ENCODE measurements at places on chromosomes 13 and 19. TPM values are rescaled to one million over a fixed set of nuclear protein-coding genes. Genes with fewer than 3 reads are reported as not detected.

The APOC4 gene
- total RNA-seq = not detected

The ZNF563 gene
- 2.3 TPM for total RNA-seq

GRCh38 chr19:57978586-57979289 lies 4.4 kb upstream of the C19orf18 start:
- no peak for DNase-seq

DNA sequence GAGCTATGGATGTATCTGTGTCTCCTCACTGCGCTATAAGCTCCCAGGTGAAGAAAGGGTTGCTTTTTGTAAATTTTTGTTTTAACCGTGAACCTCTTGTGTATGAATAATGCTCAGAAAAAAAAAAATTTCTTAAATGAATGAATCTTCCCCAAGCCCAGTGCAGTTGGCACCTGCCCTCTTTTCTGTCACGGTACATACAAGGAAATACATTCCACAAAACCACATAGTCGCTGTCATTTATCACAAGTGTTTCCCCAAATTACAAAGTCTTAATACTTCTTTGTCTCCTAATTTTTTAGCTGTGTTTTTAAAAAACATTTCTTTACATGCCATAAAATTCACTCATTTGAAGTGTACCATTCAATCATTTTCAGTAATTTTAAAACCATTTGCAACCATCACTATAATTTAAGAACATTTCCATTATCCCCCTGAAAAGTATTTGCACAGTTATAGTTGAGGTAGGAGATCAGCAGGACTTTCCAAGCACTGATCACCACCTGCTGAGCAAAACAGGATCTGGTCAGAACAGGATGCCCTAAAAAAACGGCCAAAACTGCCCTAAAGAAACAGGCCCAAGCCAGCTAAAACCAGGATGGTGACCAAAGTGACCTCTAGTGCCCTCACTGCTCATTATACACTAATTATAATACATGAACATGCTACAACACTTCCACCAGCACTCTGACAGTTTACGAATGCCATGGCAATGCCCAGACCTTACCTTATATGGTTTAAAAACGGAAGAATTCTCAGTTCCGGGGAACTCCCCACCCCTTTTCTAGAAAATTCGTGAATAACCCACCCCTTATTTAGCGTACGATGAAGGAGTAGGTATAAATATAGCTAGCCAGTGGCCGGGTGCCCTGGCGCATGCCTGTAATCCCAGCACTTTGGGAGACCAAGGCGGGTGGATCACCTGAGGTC lies 1.3 kb upstream of the TEX30 start:
- DNase-seq = no peak

DNA sequence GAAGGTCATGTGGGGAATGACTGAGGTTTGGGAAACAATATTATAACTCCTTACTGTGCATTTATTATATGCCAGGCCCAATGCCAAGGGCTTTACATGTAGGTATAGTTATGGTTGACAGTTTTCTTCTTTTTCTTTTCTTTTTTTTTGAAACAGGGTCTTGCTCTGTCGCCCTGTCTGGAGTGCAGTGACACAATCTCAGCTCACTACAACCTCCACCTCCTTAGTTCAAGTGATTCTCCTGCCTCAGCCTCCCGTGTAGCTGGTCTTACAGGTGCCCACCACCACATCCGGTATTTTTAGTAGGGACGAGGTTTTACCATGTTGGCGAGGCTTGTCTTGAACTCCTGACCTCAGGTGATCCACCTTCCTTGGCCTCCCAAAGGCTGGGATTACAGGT lies 13.8 kb downstream of the RTN2 start:
- no peak for DNase-seq

- peak; percentile 84 for DNase-seq
These were observed 21.7 kb downstream of the CEACAM21 start for GRCh38 chr19:41597600-41598041.

DNA sequence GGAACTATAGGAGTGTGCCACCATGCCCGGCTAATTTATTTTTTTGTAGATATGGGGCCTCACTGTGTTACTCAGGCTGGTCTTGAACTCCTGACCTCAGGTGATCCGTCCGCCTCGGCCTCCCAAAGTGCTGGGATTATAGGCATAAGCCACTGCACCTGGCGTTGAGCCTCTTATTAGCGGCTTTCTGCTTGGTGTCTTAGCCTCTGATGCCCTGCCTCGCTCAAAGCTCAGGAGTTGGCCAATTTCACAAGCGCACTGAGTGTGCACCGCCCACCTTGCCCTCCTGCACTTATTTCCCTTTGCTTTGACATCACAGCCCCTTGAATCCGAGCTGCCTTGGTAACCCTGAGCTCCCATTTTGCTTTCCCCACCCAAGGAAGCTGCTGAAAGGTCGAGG lies 10.1 kb downstream of the YIPF2 start:
- DNase-seq = no peak

DNA sequence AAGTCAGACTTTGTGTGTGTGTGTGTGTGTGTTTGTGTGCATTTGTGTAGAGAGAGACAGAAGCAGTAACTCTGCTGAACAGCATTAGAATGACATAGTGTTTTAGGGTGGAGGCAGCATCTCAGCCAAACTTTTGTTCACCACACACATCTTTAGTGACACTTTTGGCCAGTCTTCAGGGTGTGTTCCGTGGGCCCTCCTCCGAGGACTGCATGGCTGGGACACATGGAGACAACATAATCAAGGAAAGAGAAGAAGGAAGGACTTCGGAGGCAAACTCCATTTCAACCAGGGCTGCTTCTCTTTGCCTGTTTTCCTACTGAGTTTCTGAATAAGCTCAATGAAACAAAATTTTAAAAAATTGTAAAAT lies 205.1 kb downstream of the LHFPL6 start:
- no peak for DNase-seq

DNA sequence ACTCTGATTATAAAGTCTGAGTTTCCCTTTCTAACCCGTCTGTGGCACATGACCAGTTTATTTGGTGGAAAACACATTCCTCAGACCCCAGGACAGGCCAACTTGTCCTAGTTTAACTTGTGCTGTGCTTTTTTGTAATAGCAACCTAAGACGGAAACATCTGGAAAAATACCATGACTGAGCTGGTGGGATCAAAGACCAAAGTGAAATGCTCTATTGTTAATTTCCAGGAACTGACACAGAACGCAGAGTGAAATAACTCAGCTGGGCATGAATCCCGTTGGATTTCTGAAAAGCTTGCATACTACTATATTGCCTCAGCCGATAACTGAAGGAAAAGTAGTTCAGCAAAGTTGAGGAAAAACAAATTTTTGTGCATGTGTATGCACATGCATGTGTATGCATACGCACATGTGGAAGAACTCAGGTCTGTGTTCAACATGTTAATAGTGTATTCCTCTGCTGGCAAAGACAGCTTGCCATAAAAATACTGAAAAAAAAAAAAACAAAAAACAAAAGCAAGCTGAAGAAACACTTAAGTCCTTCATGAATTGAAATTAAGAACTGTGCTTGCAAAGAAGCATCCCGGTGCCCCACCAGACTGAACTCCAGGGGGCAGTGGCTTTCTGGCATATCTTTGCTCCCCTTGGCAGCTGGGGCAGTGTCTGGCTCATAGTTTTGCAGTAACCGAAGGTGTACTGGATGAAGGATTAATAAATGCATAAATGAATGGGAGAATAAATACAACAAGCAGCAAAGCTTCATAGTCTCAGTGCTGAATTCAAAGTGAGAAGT lies 187.8 kb downstream of the LHFPL6 start:
- no peak for DNase-seq

- DNase-seq = no peak
These were observed 13.2 kb upstream of the FBXO27 start for GRCh38 chr19:39045506-39045905.

The PPP1R13L gene
- total RNA-seq = 48.7 TPM

DNA sequence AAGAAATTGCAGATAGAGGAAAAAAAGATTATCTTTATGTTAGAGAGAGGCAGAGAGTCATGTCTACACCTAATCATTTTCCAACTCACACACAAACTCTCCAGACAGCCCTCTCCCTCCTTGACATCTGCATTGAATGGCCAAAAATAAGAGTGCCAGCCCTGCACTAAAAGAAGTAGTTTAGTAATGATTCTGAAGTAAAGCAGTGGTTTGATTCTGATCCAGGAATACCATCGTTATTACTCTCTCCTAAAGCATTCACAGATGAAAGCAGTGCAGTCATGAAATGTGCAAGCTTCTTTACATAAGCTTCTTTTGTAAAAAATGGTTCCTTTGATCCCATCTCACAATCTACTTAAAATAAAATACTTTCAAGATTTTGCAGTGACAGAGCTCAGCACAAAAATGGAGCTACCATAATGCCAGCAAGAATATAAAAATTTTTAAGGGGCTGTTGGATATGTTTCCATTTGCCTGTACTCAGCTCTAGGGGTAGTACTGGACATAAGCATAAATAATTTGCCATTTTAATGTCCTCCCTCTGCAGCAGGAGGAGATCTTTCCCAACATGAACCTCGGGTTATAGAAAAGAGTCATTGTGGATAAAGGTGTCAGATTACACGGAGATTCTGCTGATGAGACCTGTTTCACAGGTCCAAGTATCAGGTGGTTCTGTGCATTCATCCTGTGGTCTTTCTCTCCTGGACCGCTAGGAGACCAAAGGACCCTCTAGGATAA lies 406.3 kb downstream of the DCT start:
- no peak for DNase-seq

GRCh38 chr19:53877361-53877766 lies 4.6 kb upstream of the PRKCG start:
- no peak for DNase-seq

GRCh38 chr13:21065686-21066085 lies 4.3 kb upstream of the LATS2 start:
- no peak for DNase-seq

- no peak for DNase-seq
These were observed 15.2 kb downstream of the EPN1 start for GRCh38 chr19:55690109-55690768.

DNA sequence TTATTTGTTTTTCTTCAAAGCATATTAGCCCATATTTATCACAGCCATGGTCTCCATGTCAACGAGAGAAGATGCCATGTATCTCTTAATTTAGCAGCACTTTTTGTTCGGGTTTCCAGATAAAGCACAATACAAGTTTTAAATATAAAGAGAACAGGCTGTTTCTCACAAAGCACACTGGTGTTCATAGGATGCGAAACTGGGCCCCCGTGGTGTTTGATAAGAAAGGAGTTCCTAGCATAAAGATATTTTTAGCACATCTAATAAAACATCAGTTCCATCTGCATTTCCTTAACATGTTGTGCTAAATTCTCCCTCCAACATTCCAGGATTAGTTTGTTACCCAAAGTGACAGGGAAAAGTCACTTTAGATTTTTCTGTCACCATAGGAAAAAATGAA lies 72.4 kb upstream of the EDNRB start:
- DNase-seq = no peak

The SRRM5 gene
- total RNA-seq = 0.35 TPM

DNA sequence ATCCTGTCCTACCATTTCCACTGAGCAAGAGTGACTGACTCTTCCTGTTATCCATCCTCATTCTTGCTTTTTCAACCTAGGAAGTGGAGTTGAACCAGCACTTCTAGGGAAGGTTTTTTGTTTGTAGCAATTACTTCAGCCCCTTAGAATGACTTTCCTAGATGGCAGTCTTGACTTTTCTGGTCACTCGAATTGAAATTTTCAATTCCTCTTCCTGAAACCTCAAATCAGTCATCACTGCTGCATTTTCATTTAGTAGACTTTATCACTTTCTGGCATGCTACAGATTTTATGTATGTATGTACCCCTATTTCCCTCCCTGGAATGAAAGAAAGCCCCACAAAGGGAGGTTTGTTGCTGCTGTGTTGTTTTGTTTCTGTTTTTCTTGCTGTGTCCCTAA lies 915.9 kb downstream of the PCDH17 start:
- DNase-seq = no peak

DNA sequence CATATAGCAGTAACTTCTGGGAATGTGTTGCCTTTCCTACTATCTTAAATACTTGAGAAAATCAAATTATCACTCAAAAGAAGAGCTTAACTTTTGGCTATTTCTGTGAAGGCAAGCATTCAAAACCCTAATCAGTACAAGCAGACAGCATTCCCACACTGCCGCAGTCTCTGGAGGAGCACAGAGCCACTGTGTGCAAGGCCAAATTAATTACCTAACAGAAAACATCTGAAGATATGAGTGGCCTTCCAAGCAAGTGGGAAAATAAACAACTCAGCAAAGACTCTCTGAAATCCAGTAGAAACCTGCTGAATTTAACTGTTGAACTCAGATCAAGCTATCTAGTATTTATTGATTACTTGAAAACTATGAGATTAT lies 68.2 kb downstream of the COL4A1 start:
- no peak for DNase-seq

GRCh38 chr19:6358003-6358402 lies 3.3 kb upstream of the CLPP start:
- DNase-seq = no peak

DNA sequence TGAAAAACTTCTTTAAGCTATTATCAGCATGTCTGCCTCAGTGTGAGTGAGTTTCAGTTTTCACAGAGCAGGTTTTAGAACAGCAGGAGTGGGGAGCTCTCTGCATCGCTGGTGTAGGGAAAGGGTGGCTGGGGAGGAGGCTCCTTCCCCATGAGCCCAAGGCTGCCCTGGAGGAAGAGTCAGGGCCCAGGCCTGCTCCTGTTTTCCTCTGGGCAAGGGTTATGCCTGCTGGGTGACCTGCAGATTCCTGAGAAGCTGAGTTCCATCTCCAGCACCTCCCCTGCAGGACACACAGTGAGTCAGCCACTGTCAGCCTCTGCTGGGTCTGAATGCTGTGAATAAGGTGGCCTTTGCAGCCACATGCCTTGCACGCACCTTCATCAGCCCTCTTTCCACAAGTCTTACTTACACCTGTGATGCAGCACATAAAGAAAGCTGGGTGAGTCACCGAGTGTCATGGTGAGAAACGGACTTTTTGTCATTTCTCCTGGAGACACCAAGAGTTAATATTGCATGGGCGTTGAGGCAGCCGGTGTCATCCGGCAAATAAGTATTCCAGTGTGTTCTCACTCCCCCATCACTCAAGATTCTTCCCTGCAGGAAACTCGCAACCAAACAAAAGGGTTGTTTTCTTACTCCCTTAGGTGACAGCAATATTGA lies 186.4 kb upstream of the KL start:
- no peak for DNase-seq

DNA sequence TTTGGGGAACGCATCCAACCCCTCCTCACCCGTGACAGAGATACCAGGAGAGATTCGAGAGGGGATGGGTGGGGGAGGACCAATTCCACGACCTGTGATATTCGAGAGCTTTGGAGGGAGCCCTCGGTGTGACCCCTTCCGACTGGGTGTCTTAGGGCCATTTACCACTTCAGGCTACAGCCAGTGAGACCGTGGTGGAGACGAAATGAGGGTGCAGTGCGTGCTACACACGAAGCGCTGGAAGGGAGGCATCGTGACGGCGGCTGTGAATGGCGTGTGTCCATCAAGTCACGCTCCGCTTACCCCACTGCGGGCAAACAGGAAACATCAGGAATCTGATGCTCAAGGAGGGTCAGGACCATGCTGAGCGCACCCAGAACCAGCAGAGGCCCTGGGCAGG lies 10.4 kb downstream of the CTU1 start:
- DNase-seq = no peak

DNA sequence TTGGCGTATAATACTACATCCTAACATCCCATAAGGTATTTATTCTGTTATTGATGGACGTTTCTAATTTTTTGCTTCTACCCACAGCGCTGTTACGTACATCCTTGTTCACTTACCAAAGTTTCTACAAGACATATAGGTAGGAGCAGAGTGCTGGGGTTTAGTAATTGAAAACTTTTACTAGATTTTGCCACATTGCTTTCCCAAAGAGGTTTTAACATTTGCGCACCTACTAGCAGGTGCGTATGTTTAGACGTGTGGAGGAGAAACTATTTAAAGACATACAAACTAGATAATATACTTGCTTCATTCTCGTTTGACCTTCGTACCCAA lies 559 bp upstream of the RPL21 start:
- DNase-seq = no peak

GRCh38 chr19:31943191-31943661 lies 402.2 kb upstream of the ZNF507 start:
- no peak for DNase-seq

Data from osteocyte (in vitro differentiated cells).